Ammon's horn (tissue), 1 donor: ENCODE measurements at places on chromosomes 4 and X.

DNA sequence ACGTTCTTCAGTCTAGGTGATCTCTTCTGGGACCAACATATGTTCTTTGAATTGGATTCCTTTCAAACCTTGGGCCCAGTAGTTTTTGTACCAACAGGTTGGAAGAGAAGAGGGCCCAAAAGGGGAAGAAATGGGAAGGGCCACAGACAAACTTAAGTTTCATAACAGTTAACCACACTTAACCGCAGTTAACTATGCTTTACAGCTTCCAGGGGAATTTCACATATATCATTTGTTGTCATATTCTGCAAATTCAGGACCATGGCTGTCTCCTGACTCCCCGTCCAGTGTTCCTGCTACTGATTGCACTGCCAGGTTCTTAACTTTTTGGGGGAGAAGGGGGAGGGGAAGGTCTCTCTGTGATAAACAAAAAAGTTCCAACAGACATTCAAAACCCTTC, 34.6 kb downstream of the RTL5 start:
- no peak for DNase-seq

DNA sequence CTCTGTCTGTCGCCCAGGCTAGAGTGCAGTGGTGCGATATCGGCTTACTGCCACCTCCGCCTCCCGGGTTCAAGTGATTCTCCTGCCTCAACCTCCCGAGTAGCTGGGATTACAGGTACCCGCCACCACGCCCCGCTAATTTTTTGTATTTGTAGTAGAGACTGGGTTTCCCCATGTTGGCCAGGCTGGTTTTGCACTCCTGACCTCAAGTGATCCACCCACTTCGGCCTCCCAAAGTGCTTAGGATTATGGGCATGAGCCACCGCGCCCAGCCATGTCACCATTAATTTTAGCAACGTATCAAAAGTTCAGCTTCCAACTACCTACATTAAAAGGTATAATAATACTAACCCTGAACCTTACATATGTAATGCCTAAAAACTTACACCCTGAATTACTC, 940 bp upstream of the UTP3 start:
- peak; percentile 11 for DNase-seq

DNA sequence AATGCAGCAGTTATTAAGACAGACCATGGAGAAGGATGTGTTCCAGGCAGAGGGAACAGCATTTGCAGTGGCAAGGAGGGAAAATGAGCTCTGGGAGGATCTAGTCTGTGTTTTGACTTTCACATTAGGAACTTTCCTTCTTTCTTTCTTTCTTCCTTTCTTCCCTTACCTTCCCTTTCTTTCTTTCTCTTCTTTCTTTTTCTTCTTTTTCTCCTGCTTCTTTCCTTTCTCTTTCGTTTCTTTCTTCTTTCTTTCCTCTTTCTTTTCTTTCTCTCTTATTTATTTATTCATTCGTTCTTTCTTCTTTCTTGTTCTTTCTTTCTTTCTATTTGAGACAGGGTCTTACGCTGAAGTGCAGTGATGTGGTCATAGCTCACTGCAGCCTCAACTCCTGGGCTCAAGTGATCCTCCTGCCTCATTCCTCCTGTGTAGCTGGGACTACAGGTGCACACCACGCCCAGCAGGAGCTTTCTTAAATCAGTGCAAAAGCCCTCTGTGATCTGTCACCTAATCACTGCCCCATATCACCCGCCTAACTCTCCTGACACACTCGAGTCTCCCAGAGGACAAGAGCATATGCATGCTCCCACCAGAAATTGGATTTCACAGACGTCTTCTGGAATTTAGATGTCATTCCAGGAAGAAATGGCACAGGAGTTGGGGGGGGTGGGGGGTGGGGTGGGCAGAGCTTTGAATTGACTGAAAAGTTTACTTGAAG, 15.4 kb upstream of the SPATA4 start:
- DNase-seq, result no peak

DNA sequence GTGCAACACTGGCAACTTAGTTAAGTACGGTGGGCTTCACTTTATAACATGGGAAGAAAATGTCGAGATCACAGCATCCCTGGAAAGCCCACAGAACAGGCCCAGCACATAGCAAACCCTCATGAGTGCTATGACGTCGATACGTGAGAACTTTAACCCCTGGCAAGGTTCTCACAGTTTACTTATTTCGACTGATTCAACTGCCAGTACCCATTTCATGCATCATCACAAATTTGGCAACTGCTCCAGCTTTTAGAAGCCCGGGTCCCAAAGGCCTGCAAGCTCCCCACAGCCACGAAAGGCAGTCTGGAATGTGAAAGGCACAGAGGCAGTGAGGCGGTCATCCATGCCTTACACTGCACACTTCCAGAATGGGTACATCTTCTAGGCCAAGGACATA, 41.2 kb downstream of the RELL1 start:
- no peak for DNase-seq

- no peak for DNase-seq
Observed at GRCh38 chr4:153156263-153156662, 48.0 kb upstream of the TRIM2 start.

GRCh38 chr4:84878090-84878489, 88.4 kb downstream of the WDFY3 start:
- DNase-seq, result no peak

- DNase-seq, result peak; percentile 56
Observed at GRCh38 chr4:89752932-89753598, 83.9 kb downstream of the SNCA start.

DNA sequence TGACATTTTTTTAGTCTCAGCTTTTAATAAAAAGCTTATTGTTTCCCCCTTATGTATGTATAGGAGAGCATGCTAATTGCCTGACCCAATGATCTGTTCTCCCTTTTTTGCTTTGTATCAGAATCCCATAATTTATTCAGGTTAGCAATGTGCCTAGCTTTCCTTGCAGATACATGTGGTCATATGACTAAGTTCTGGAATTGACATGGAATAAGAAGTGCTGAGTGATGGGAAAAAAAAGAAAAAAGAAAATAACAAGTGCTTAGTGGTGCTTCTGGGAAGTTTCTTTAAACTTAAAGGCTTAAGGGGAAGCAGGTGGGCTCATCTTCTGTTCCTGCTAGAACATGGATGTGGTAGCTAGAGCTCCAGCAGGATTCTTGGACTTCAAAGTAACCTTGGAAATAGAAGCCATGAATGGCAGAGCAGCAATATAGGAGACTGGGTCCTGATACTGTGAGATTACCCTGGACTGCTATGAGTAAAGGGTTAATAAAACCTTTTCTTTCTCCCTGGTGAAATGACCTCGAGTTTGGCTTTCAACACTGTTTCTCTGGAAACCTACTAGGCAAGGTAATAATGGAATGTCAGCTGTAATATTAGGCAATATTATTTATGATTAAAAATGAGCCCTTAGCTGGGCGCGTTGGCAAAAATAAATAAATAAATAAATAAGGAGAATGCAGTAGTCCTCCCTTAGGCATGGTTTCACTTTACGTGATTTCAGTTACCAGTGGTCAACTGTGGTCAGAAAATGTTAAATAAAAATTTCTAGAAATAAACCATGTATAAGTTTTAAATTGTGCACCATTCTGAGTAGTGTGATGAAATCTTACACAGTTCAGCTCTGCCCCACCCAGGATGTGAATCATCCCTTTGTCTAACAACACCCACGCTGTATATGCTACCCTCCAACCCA, 16.7 kb upstream of the RBM41 start:
- no peak for DNase-seq

GRCh38 chrX:5617666-5618065, 611.0 kb downstream of the NLGN4X start:
- DNase-seq, result peak; percentile 31

- no peak for DNase-seq
Observed at GRCh38 chr4:184934961-184935360, 83.3 kb upstream of the HELT start.

- peak; percentile 42 for DNase-seq
Observed at GRCh38 chrX:42694260-42694815, 83.6 kb downstream of the PPP1R2C start.

DNA sequence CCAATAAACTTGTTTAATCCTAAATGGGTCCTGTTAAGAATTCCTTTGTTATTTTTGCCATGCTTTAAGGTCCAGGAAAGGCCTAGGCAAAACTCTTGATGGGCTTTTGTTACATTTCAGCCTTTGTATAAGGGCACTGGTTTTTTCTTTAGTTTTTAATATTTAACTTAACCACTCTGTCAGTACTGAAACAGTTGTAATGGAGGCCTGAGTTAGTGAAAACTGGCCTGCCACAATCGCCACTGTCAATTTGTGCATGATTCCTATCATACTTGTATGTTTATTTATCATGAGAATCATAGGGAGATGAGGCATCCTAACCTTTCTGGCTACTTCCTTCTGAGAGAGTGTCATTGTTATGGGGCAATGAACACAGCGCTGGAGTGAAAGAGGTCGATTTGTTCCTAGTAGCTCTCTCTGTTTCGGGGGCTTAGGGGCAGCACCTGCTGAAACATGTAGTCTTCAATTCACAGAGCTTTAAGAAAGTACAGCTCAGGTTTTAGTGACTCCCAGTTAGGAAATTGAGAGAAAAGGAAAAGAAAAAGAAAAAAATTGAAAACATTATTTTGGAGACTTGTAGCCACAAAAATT, 393.8 kb upstream of the FSTL5 start:
- no peak for DNase-seq

DNA sequence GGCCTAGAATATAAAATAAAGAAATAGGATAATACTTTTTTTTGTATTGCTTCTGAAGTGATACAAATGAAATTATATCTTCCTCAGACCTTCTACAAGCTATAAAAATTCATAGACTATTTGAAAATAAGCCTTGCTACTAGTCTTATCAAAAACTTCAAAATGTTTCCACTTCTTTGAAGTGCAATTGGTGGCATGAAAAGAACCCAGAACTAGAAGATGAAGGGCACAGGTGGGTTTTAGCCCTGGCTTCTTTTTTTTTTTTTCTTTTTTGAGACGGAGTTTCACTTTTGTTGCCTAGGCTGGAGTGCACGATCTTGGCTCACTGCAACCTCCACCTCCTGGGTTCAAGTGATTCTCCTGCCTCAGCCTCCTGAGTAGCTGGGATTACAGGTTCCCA, 44.2 kb downstream of the GSX2 start:
- DNase-seq, result no peak

DNA sequence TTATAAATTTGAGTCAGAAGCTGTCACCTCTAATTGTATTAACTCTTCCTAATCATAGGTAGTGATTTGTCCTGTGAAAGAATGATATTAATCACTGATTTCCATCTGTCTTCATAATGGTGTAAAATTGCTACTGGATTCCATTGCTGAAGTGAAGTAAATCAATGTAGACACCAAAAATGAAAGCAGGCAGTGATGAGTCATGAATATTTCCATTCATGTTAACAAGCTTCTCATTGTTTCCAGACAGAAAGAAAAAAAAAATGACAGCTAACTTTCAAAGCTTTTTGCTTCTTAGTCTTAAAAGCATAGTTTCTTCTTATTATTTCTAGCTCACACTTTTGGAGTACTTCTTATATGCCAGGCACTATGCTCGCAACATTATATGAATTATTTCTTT, 21.5 kb downstream of the FAM114A1 start:
- peak; percentile 63 for DNase-seq

GRCh38 chr4:169116270-169116901, 106.3 kb upstream of the CBR4 start:
- peak; percentile 49 for DNase-seq

GRCh38 chr4:53100501-53101190, 238.5 kb downstream of the RASL11B start:
- DNase-seq, result no peak

GRCh38 chr4:144410230-144410783, 235.6 kb upstream of the HHIP start:
- no peak for DNase-seq

DNA sequence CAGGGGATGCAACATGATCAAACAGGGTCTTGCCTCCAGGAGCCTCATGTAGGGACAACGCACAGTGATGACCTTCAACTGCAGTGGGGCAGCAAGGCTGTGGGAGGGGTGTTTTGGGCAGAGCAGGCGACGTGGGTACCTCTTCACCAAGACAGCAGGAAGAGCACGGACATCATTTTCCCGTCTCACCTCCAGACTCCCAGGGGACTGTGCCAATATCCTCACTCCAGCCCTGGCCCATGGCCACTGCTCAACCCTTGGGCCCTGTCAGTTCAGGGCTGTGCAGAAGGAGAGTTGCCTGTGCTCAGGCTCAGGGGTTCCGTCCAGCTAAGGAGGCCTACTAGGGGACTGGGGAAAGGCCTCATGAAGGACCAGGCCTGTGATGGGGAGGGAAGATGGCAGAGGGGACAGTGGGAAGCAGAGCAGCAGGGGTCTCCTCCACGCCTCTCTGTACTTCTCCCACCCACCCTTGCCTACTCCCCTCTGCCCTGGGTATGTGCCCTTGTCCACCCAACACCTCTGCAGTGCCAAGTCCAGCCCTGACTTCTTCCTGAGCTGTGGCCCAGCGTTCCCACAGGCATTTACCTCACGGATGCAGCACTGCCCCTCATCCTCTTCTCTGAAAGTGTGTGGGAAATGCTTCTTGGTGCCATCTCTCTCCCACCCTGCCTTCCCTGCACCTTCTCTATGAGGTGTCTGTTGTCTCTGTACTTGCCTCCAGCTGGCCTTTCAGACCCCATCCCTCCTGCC, 1.4 kb downstream of the IL9R start:
- no peak for DNase-seq

- DNase-seq, result no peak
Observed at GRCh38 chrX:115939636-115940160, 230.8 kb upstream of the AGTR2 start.

DNA sequence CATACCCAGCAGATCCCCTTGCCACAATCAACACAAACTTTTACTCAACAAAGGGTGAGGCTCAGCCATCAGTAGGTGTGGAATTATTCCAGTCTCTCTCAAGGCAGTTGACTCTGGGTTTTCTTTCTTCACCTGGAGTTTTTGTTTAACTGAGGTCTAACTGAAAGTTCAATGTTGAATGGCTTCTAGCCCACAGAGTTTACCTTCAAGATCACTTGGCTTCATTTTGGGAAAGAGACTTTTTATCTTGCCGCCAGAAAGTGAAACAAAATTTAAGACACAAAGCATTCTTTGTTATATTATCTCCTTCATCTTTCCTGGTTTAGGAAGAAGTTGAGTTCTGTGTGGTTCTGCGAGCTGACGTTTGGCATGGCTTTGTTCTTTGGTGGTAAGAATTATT, 83.8 kb upstream of the RASGEF1B start:
- no peak for DNase-seq

- peak; percentile 75 for DNase-seq
Observed at GRCh38 chrX:153708415-153708814, 15.8 kb downstream of the BCAP31 start.

- DNase-seq, result no peak
Observed at GRCh38 chr4:98469771-98470170, 188.6 kb downstream of the TSPAN5 start.

GRCh38 chr4:180696460-180697092, 1546.6 kb upstream of the TENM3 start:
- no peak for DNase-seq

GRCh38 chr4:37146260-37146659, 98.3 kb upstream of the NWD2 start:
- DNase-seq, result no peak

- DNase-seq, result no peak
Observed at GRCh38 chrX:70331161-70331560, 41.3 kb downstream of the KIF4A start.

- DNase-seq, result no peak
Observed at GRCh38 chrX:29348288-29348687, 761.0 kb downstream of the IL1RAPL1 start.
